Liver (tissue), 10 donors: ENCODE measurements at places on chromosomes 16 and 17. TPM values are rescaled to one million over a fixed set of nuclear protein-coding genes. Genes with fewer than 3 reads are reported as not detected.

Gene LRRC37B
- 5.9 TPM for total RNA-seq

Gene DPEP1
- total RNA-seq, result 0.25 TPM

Gene IRX3
- total RNA-seq, result 0.59 TPM

Gene DNAAF8
- 0.42 TPM for total RNA-seq

Gene WFIKKN1
- 0.67 TPM for total RNA-seq

Gene ADGRG3
- total RNA-seq, result 3.2 TPM

Gene HSD17B1
- 0.67 TPM for total RNA-seq

Gene PITPNM3
- total RNA-seq, result 1.9 TPM

Gene OR4D1
- under 0.01 TPM for total RNA-seq

Gene DNAAF1
- 0.08 TPM for total RNA-seq

Gene HOXB4
- total RNA-seq, result 0.65 TPM

Gene PDF
- total RNA-seq, result 16.8 TPM

Gene MYH4
- total RNA-seq, result not detected

Gene SDR42E1
- 6.5 TPM for total RNA-seq

Gene ARL4D
- 15.3 TPM for total RNA-seq

Gene WNT9B
- 0.14 TPM for total RNA-seq

Gene HBA2
- total RNA-seq, result 2.8 TPM

Gene BICDL2
- 0.59 TPM for total RNA-seq

Gene NPW
- total RNA-seq, result 1.3 TPM

Gene ADORA2B
- 0.25 TPM for total RNA-seq

Gene PERCC1
- 0.50 TPM for total RNA-seq

Gene KCNJ18
- not detected for total RNA-seq

Gene MILR1
- total RNA-seq, result 2.5 TPM

Gene HCRT
- not detected for total RNA-seq

Gene DOK4
- total RNA-seq, result 15.3 TPM

Gene SERPINF2
- total RNA-seq, result 768 TPM

Gene SLC25A39
- total RNA-seq, result 62.0 TPM

Gene RNF43
- 8.4 TPM for total RNA-seq

Gene ZG16
- 2.7 TPM for total RNA-seq
